ENCODE measurements at places on chromosomes 12 and 14.

- peak; percentile 24 for DNase-seq
Observed at GRCh38 chr12:69196302-69197288, 42.8 kb upstream of the CPSF6 start.

DNA sequence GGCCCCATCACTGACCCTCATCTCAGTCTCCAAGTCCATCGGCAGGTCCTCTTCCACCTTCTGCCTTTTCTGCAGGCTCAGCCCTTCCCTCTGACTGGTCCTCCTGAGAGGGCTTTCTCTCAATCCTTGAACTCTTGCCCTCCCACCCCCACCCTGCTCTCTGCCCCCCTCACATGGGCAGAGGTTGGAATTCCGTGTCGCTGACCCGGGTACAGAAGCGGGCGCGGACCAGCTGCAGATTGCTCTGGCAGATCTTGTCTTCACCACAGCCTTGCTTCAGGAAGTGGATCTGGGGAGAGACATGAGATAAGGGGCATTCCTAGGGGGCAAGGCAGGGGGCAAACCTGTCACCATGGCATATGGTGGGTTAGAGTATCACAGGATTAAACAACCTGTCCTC lies 12.4 kb downstream of the ITGA7 start:
- no peak for DNase-seq

GRCh38 chr14:55434805-55435174 lies 5.6 kb downstream of the TBPL2 start:
- no peak for DNase-seq

GRCh38 chr14:23060536-23061260 lies 3.4 kb upstream of the CDH24 start:
- no peak for DNase-seq

DNA sequence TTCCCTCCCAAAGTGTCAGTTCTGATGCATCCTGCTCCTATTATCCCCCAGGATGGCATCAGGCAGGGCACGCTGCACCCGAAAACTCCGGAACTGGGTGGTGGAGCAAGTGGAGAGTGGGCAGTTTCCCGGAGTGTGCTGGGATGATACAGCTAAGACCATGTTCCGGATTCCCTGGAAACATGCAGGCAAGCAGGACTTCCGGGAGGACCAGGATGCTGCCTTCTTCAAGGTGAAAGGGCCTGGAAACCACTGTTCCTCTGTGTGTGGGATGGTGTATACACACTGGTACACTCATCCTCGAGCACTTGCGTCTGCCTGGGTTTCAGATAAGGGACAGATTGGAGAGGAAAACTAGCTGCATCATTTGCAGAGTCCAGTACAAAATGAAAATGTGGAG lies 1.0 kb downstream of the IRF9 start:
- DNase-seq = peak; percentile 42

DNA sequence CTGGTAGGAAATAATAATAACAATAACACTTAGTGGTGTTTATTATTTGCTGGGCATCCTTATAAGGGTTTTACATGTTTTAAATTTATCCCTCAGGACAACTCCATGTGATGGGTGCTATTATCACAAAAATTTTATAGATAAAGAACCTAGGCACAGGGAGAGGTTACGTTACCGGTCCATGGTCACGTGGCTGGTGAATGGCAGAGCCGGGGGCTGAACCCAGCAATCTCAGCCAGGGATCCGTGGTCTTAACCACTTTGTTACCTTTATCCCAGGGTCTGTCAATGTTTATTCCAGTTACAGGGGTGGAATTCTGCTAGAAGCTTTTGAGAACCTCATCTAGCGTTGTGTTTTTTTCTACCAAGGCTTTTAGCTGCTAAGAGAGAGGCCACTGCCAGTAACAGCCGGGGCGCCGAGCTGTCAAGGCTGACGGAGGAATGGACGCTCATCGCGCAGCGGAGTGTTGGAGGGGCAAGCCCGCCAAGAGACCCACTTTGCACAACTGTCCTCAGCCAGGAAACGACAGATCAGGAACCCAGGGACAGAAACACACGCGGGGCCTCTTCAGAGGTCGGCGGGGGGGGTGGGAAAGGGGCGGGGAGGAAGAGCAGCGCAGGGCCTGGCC lies 418 bp downstream of the AMN1 start:
- peak; percentile 64 for DNase-seq

DNA sequence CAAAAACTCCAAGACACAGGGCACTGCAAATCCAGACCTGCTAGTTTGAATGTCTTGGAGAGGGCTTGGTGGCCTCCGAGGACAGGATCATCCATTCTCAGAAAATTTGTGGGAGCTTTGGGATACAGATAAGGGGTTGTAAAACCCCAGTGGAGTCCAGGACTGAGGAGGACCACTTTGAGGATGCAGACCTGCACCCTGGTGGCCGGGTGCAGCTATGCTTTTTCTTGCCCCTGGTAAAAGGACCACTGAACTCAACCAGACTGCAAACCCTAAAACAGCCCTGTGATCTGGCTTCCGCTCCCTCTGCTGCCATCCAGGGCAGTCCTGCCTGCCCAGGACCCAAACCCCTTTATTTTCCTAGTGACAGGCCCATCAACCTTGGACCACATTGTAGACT lies 169.5 kb upstream of the DAAM1 start:
- peak; percentile 35 for DNase-seq

DNA sequence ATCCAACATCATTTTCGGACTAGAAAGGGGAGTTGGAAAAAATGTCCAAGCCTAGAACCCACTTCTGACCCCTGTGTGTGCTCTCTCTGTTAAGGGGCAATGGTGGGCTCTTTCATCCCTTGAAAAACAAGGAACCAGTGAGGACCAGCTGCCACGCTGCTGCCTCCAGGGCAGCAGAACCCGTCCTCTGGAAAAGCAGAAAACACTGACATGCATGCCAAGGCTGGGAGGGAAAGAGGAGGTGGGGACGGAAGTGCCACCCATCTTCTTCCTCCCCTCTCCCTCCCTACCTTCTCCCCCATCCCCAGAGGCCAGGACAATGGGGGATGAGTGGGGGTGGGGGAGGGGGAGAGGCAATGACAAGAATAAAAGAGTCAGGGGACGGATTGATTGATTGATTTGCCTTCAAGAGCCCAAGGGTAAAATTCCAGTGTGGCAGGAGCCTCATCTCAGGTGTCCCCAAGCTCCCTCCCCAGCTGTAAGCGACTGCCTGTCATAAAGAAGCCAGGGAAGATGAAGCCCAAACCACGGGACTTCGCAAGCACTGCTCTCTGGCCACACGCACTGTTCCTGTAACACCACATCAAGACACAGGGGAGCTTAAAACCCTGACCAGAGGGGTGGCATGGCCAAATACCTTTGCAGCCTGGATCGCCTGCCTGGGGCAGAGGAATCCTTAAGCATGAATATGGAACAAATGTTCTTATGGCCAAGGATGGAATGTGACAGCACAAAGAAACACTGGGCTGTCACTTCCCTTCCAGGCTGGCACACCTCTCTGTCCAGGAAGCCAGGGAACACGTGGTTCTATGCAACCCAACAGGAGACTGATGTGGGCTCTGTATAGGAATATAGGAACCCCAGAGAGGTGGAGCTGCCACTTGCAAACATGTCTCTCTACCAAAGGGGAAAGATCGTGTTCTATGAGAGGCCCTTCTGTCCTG lies 38.9 kb upstream of the BDKRB2 start:
- no peak for DNase-seq

DNA sequence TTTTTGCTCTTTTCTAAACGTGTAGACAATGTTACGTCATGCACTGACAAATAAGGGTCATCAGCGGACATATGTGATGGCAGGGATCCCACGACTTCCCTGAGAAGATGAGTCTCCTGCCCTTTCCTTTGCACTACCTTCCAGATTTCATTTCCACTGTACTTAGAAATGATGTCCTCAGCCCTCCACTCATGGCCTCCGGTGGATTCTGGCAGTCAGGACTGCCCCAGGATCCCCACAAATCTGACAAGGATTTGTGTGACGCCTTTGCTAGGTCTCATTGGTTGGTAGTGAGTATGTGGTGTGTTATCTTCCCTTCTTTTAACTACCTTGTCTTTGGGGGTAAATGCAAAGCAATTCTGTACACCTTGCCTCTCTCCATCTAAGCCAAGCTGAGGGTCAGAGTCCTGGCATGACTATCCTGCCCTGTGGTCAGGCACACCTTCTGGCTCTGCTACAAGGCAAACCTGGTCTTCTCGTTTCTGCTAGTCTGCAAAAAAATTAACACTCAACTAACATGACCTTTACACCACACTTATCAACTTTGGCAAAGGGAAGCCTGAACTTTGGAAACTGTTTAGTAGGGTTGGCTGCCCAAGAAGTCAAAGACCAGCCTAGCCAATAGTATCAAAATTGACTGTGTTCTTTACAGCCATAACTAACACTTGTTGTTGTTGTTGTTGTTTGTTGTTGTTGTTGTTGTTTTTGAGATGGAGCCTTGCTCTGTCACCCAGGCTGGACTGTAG lies 17.3 kb upstream of the DHRS4 start:
- DNase-seq = no peak

DNA sequence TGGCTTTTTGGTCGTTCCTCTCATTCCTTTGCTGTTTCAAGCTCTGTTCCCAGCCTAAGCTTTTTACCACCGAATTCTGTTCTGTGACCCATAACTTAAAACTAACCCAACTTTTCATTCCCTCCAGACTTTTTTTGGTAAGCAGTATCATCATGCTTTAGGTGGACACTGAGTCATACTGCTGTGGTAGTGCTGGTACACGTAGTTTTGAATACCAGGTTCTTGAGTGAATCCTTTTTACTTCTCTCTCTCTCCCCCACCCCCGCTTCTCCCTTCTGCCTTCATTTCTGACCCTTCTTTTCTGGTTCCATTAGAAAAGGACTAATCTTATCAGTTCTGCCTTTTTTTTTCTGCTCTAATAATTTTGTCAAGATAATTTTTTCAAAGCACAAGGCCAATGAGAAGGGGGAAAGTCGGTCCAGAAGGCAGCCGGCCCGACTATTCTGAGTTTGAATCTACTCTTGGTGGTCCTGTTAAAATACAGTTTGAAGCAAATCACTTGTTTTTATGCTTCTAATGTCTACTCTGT lies 2.3 kb upstream of the MDM2 start:
- DNase-seq = no peak

DNA sequence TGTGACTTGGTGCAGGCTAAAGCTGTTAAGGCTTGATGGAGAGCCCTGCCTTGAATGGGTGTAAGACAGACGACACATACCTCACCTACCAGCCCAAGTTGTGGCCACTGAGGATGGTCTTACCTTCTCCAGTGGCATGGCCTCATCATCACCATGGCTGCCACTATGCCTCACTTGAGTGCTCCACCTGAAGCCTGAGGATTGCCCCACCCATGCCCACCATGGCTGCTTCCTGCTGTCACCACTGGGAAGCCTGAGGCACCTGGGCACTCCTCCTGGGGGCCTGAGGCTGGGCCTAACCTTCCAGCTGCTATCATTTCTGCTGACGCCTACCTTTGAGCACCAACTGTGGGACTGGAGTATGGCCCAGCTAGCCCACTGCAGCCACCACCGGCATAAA lies 1605.7 kb upstream of the FLRT2 start:
- DNase-seq = no peak

DNA sequence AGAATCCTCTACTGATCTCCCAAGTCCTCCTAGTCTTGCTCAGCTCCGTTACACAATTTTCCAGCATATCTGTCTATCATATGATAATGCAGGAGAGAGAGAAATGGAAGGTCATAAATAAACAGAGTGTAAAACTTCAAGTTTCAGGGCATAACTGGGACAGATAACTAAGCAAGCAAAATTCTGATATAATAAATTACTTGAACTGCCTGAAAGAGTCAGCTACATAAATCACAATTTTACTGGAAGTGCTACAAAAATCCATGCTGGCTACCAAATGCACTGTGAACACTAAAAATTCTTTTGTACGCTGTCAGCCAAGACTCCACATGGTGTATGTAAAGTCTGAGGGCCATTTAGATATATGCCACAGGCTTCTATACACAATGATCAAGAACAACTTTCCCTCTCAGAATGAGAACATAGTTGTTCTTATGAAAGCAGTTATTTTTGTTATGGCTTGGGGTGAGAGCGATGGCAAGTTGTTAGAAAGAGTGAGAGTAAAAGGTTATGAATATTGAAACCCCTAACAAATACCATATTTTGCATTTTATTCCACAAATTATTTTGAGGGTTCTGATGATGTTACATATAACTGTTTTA lies 41.1 kb downstream of the GRIP1 start:
- DNase-seq = no peak

GRCh38 chr14:21537090-21537424 lies 10.9 kb upstream of the SALL2 start:
- DNase-seq = no peak

- DNase-seq = no peak
Observed at GRCh38 chr12:24222968-24223367, 273.5 kb upstream of the SOX5 start.

DNA sequence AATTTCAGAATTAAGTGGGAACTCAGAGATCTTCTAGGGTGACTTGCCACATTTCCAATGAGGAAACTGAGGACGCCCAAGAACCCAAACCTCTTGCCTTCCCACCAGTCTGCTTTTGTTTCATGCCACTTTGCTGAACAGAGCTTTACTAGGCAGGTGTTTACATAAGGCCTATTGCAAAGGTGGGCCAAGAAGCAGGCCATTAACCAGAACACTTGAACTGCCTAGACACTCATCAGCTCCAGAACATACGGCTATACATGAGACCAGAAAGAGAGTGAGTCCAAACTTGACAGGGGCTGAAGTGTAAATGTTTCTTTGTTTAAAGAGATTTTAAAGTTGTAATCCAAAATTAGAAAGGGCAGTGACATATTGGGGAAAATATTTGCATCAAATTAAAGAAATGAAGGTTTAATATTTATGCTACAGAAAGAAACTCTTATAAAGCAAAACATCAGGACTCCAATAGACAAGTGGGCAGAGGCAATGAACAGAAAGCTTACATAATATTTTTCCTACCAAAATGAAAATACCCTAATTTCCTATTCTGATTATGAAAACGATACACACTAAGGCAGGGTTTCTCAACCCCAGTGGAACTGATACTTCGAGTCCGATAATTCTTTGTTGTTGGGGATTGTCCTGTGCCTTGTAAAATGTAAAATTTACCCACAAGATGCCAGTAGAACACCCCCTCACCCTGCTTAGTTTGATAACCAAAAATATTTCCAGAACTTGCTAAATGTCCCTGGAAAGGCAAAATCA lies 11.7 kb downstream of the BATF start:
- DNase-seq = no peak
